ENCODE measurements at places on chromosomes 16 and 17.

GRCh38 chr16:84817206-84817605, 2.6 kb upstream of the CRISPLD2 start:
- DNase-seq, result no peak

- no peak for DNase-seq
Observed at GRCh38 chr16:55046513-55046912, 115.8 kb downstream of the IRX5 start.

GRCh38 chr16:63372815-63373214, 1336.6 kb upstream of the CDH8 start:
- no peak for DNase-seq

DNA sequence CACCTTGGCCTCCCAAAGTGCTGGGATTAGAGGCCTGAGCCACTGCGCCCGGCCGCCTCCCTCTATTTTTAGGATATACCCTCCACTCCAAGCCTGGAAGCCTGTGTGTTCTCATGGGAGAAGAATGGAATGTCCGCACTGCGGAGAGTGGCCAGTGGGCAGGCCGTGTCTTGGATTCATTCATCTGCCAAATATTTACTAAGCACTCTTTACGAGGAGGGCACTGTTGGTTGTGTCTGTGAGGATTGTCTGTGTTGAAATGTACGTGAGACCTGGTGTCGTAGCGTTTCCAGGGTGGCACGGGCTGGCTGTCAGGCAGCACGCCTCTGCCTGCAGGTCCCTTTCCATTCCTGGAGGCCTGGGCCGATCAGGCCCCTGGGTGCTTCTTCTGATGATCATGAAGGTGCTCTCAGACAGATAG, 19.2 kb downstream of the PGS1 start:
- peak; percentile 74 for DNase-seq

- DNase-seq, result peak; percentile 68
Observed at GRCh38 chr17:83099570-83100181, 20.3 kb downstream of the METRNL start.

GRCh38 chr17:37888881-37889280, 35.3 kb upstream of the TBC1D3K start:
- DNase-seq, result no peak

DNA sequence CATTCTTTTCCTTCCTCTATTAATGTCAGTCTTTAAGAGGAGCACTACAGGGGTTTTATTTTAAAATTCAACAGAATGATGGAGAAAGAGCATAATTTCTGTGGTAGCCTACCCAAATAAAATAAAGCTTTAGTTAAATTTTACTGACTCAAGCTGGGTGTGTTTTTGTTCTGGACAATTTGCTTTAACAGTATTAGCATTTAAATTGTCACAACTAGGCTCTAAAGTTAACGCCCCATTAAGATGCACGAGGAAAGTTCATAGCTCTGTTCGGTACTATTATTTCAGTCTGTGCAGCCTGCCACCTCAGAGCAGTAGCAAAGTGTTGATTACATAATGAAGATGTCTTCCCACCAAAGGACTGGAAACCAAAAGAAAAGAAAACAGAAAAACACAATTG, 52.0 kb downstream of the CDK12 start:
- no peak for DNase-seq

DNA sequence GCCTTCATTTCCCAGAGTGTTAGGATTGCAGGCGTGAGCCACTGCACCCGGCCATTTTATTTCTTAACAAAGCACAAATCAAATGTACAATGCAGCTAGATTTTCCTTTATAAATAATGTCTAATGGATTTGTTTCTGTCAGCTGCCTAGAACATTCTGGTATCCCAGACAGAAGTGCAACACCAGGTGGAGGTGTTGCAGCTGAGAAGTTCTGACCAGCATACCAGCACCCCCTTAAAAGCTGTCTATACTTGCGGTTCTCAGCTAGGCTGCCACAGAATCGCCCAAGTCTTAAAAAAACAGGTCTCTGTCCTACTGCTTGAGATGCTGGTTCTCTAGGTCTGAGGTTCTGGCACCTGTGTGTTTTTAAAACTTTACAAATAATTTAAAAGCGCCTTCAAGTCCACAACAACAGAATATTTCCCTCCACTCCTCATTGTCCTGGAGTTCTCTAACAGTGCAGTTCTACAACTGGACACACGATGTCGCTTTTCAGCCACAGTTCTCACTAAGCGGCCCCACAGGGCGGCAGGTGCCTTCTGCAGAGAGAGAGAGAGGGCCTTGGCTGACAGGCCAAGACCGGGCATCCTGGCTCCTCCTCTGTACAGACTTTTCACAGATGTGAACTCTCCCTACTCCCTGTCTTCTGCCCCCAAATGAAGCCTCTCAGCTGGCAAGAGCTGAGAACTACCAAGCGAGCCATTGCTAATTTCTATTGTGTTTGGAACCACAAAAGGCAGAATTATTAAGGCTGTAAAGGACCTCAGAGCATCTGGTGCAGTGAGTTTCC, 32.6 kb upstream of the MEOX1 start:
- DNase-seq, result peak; percentile 79

- no peak for DNase-seq
Observed at GRCh38 chr17:73139296-73139695, 25.5 kb upstream of the SSTR2 start.

DNA sequence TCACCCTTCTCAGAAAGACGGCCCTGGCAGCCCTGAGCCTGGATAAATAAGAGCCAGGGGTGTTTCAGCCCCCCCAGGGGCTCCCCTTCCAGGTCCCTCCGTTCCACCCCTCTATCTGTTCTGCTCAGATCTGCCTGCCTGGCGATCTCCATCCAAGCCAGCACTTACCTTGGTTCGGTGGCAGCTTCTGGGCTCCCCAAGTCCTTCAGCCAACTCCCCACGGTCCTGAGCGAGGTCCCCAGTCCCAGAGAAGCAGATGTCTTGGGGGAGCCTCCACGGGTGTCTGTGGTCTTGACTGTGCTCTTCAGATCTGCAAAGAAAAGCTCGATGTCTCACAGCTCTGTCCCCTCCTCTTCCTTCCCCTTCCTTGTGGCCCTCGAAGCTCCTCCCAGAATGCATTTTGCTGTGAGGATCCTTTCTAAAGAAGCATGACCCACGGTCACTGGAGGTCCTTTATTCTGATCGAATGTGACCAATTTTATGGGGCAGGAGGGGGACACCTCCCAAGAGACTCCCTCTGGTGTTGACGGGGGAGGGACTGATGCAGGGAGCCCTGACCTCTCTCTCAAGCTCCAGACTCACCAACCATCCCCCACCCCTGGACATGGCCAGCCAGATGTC, at the start of gene PIK3R6:
PIK3R6 (minus strand) TSS at position 314 of the 621 bp plus-strand sequence. CDS start 17,880 bp downstream, outside the sequence.
- no peak for DNase-seq

DNA sequence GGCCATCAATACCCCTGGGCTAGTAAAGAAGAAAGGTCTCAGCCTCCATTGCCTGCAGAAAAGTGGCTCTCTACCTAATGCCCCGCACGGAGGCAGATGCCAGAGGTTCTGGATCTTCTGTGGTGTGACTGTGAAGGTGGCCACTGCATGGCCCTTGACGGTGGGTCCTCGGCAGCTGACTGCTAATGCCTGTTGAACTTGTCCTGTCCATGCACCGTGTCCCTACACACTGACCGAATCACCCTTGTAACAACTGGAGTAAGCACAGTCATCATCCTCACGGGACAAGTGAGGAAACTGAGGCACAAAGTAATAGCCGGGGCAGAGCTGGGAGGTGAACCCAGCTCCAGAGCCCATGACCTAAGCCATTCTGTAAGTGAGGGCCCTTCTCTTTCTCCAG, 48.8 kb downstream of the MYH11 start:
- no peak for DNase-seq

GRCh38 chr17:19328441-19329061, 34.0 kb downstream of the B9D1 start:
- DNase-seq, result no peak

GRCh38 chr17:4449736-4450135, 16.0 kb downstream of the SPNS3 start:
- no peak for DNase-seq

- no peak for DNase-seq
Observed at GRCh38 chr17:27976331-27976730, 66.1 kb upstream of the NLK start.

DNA sequence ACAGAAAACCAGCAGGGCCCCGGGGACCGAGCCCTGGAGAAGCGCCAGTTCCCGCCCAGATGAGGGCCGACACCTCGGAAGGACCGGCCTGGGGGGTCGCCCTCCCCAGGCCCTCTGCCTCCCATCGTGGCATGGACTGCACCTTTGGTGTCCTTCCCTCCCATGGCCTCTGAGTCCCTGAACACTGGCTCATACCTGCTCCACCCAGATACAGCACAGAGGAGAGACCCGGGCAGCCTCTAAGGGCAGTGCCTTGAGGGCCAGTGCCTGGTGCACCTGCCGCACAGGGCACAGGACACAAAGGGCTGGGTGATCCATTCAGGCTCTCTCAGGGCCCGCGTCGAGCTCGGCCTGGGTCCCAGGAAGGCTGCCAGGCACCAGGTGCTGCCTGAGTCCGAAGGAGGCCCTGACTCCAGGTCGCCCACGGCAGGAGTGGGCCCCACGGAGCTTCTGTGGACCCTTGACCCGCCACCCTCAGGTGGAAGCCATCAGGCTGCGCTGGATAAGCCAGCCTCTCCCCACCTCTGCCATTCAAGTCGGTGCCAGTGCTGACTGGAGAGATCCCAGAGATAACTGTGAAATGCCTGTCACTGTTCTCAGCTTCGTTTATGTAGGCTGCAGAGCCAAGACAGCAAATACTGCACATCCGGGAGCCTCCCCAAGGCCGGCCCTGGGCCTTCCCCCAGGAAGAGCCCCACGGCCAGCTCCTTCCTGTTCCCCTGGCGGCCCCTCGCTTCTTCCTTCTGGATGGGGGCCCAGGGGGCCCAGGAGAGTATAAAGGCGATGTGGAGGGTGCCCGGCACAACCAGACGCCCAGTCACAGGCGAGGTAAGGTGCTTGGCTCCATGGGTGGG, at the start of gene ZG16B:
ZG16B (plus strand) TSS at position 803 of the 854 bp plus-strand sequence. CDS start 139 bp downstream, outside the sequence.
- DNase-seq, result no peak

DNA sequence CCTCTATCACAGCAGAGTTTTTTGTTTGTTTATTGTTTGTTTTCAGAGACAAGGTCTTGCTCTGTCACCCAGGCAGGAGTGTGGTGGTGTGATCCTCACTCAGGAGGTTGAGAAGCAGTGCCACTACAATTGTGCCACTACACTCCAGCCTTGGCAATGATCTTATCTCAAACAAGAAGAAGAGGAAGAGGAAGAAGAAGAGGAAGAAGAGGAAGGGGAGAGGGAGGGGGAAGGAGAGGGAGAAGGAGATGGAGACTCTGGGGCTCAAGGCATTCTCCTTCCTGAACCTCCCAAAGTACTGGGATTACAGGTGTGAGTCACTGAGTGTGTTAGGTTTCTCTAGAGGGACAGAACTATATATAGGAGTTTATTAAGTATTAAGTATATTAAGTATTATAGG, 17.1 kb upstream of the C17orf58 start:
- no peak for DNase-seq

DNA sequence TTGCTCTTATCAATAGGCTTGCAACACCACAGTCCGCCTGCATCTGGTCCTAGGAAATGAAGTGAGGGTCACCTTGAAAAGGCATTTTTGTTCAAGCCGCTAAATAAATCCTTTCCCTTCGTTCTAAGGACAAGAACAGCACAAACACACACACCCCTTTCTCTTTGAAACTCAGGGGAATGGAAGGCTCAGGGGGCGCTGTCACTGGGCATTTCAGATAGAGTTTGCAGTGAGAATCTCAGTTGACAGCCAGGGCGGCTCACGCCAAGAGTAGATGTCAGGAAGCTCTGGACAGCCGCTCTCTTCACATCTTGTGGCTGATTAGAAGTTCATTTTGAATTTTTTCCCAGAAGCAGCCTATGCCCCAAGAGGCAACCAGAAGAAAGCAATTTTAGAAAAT, 39.8 kb downstream of the ABAT start:
- DNase-seq, result no peak

DNA sequence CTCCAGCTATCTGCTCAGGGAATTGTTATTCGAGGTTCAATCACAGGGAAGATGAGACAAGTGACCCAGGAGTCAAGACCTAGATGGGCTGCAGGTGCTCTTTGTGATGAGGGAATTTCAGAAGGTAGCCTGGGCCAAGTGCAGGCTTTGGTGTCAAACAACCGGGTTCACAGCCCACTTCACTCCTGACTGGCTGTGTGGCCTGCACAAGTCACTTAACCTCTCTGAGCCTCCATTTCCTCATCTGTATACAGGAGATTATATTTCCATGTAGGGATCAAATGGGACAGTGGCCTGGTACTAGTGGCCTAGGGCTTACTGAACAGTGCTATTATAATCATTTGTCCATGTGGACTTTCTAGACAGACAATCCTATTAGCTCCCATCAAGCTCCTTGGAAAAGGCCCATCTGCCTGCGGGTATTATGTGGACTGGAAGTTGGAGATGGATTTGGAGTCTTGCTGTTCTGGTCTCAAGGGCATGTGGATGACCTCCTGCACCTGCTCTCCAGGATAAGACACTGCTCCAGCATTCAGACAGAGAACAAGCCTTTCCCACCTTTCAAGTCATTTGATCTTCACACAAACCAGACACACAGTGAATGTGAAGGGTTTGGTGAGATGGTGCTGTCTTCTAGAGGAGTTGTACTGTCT, 3.1 kb upstream of the MT1X start:
- no peak for DNase-seq

- DNase-seq, result no peak
Observed at GRCh38 chr17:34624767-34625383, 45.5 kb downstream of the TMEM132E start.

- no peak for DNase-seq
Observed at GRCh38 chr17:55201308-55201932, 63.3 kb upstream of the HLF start.

DNA sequence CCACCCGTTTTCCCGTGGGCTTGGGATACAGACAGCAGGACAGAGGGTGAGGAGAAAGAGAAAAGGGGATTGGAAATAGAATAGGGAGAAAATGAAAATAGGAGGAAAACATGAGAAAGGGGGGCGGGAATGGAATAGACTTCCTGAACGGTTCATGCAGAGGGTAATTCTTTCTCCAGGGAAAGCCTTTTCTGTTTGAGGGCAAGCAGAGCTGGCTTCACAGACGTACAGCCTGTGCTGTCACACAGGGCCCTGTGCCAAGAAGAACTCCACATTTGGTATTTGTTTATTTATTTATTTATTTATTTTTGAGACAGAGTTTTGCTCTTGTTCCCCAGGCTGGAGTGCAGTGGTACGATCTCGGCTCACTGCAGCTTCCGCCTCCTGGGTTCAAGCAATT, 12.0 kb downstream of the MILR1 start:
- peak; percentile 47 for DNase-seq

- DNase-seq, result no peak
Observed at GRCh38 chr17:64378890-64379354, 11.7 kb downstream of the PECAM1 start.

- DNase-seq, result no peak
Observed at GRCh38 chr17:49241692-49242397, 11.3 kb upstream of the PHOSPHO1 start.

GRCh38 chr16:4689864-4690704, 3.3 kb upstream of the NUDT16L1 start:
- DNase-seq, result no peak

GRCh38 chr16:22078656-22079055, 13.7 kb upstream of the VWA3A start:
- DNase-seq, result no peak

- DNase-seq, result no peak
Observed at GRCh38 chr16:27270349-27270748, 1.8 kb upstream of the NSMCE1 start.

GRCh38 chr16:86181526-86181925, 282.6 kb downstream of the IRF8 start:
- DNase-seq, result no peak

- no peak for DNase-seq
Observed at GRCh38 chr16:28932339-28933141, 769 bp downstream of the CD19 start.

All from left ventricle myocardium superior (tissue), 1 donor.